ENCODE measurements at places on chromosomes 6 and 20.

DNA sequence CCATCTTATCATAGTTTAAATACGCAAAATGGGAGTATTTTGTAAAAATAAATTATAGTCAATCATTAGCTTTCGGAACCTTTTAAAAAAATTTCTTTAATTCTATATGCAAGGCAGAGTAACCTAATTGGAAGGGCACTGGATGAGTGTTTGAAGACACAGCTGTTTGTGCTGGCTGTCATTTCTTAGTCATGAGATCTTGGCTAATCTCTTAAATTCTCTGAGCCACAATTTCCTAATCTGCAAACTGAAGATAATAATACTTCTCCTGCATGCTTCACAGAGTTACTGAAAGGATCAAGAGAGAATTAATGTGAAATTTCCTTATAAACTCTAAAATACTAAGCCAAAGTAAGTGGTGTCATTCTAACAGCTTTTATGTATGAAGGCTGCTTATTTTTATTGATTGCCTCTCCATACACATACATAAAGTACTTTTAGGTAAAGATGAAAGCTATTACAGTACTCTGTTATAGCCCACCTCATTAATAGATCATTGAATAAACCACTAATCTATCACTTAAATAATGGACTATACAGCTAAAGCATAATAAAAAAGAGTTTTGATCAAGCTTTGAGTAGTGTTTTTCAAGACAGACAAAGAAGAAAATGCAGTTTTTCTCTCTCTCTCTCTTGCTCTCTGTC, 383.7 kb upstream of the IRAK1BP1 start:
- DNase-seq = no peak

- no peak for DNase-seq
These were observed 5.3 kb downstream of the DCBLD1 start for GRCh38 chr6:117487821-117488220.

GRCh38 chr6:41680182-41680965, 42.1 kb downstream of the MDFI start:
- DNase-seq = no peak

- no peak for DNase-seq
These were observed 82.6 kb upstream of the SPTLC3 start for GRCh38 chr20:12925863-12926793.

GRCh38 chr20:17887331-17888030, 81.1 kb downstream of the SNX5 start:
- no peak for DNase-seq

DNA sequence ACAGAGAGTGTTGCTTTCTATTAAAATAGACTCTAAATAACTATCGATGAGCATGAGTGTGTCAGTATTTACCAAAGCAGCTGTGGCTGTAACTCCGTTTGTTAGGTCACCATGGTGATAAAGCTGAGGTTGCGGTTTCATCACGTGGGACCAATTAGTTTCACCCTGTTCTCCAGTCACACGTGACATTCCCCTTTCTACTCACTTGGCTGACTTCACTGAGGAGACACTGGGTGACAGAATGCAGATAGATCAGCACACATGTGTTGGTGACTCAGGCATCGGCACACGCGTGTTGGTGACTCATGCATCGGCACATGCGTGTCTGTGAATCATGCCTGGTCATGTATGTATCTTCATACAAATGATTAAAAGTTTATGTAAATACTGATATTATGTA, 285.4 kb downstream of the THBS2 start:
- DNase-seq = no peak

DNA sequence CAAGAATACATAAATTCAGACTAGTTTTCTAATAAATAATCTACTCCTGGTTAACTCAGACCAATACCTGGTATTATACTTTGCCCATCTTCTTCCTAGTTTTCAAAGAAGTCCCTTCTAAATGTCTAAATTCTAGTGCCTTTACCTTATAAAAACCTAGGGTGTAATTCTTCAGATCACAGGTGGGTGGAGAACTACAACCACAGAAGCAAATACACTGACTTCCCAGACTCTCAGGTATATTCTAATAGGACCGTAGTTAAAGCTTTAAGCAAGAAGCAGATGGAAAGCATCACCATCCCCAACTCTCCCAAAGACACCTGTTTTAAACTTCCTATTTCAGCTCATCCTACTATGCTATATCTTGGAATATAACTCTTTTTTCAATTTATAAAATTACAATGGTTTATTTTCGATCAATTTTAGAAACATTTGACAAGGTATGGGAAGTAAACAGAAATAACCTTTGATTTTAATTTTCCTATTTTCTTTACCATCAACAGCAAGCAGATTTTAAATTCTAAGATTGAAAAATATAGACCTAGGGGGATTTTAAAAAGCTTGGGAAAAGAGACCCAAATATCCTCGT, 15.8 kb downstream of the MAN1A1 start:
- DNase-seq = no peak

DNA sequence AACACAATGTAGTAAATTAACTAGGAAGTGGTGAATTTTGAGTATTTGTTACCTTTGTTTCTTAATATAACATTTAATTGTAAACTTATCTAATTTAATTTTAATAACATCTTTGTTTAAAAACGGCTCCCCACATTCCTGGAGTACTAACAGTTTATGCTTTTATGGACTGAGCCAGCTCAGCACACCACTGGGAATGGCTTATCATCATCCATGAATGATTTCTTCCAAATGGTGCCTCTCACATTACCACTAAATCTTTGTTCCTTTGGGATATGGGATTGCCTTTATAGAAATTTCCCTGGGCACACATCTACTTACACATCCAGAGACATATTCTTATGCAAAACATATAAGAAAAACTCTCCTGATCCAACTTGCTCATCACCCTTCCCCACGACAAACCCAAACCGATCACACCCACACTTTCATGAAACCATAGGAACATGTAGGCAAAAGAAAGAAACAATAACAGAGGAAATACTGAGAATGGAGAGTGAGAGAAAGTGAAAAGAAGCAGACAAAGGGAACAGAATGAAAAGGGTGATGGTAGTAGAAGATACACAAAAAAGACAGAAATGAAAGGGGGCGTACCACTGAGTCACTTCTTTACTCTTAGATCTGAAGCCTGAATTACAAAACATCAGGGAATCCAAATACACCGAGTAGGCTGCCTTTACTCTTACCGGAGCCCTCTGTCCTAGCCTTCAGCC, 58.5 kb upstream of the KCNK16 start:
- DNase-seq = no peak

- no peak for DNase-seq
These were observed 954.7 kb upstream of the MAN1A1 start for GRCh38 chr6:120304223-120304622.

DNA sequence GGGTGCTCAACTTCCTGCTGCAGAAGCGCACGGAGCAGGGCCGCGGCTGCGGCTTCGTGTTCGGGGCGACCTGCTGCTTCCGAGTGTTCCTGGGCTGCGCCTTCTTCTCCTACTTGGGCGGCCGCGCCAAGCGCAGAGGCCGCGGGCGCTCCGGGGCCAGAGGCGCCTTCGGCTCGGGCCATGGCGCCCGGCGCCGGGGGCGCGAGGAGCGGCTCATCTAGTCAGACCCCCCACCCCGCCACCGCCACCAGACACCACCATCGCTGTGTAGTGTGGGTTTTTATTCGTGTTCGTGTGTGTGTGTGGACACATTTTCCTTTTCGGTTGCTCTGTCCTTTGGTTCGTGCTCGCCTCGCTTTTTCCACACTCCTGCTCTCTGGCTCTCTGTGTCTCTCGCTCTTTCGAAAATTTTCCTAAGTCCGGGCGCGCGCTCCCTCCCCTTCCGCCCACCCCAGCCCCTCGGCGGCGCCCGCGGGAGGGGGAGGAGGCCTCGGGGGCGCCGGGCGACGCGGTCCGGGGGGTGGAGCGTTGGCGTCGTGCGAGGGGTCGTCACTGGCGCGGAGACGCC, 38.1 kb downstream of the GNAS start:
- peak; percentile 75 for DNase-seq

DNA sequence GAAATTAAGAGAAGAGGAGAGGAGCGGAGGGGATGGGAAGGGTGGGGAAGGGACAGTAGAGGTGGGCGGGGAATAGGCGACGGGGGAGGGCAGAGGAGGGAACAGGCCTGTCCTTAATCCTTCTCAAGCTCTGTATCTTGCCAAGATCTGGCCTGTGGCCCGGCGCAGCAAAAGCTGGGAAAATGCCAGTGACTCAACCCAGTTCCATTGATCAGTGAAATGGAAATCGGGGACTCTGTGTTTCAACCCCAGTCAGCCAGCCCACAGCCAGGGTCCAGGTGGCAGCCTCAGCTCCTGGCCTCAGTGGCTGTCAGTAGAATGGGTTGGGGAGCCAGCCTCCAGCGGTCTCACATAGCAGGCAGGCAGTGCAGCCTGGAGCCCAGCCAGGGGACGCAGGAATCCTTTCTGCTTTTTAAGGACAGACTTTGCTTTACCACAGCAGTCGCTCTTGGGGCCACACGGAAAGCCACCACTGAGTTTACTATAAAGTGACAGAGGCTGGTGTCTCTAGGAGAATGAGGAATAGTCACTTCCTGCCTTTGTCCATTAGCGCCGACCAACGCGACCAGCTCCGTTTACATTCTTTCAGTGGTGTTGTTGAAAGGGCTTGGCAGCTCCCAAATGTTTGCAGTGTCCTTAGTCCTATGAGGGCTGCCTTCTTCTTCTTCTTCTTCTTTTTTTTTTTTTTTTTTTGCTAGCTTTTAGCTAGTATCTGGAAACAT, 128.0 kb downstream of the RIN2 start:
- DNase-seq = no peak

DNA sequence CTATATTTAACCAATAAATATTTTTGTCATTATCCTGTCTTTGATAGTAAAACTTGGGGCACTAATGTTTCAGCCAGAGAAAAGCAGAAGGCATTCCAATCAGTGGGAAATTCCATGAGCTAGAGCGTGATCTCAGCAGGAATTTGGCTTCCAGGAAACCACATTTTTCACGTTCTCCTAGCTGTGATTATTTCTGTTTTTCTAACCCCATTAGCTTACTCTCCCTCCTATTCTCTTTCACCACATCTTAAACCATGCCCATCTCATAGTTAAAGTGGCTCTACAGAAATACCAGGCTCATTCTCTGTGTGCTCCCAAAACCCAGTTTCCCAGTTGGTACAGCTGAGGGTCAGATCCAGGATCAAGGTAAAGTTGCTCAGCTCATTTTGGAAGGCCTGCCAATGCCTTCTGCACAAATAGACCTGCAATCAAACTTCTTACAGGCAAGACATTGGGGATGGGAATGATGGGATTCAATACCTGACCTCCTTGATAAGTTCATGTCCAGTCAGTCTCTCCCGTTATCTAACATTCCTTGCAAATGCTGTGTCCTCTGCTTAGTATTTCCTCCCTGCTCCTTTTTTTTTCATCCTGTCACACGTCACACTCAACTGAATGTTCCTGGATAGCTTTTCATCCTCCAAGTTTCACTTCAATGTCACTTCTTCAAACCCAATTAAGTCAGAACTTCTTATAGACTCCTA, 33.1 kb upstream of the TMEM30A start:
- no peak for DNase-seq

- DNase-seq = no peak
These were observed 12.6 kb upstream of the FRMD1 start for GRCh38 chr6:168091381-168092264.

GRCh38 chr20:44711237-44711636, 3.9 kb upstream of the CCN5 start:
- DNase-seq = no peak

DNA sequence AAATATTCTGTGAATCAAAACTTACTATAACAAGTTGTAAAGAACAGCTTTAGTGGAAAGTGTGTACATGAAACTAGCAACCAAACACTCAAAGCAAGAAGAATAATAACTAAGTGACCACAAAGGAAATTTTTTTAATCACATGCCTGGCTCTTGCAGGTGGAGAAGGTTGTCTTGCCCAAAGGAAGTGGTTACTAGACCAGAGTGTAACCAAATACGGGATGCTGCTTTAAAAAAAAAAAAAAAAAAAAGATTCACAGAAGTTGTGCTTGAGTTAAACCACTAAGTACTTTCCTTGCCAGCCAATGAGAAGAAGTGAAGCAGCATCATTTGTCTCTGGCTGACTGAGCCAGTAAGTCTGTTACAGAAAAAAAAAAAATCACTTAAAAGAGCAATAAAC, 19.1 kb upstream of the HLA-DQB1 start:
- DNase-seq = peak; percentile 64

DNA sequence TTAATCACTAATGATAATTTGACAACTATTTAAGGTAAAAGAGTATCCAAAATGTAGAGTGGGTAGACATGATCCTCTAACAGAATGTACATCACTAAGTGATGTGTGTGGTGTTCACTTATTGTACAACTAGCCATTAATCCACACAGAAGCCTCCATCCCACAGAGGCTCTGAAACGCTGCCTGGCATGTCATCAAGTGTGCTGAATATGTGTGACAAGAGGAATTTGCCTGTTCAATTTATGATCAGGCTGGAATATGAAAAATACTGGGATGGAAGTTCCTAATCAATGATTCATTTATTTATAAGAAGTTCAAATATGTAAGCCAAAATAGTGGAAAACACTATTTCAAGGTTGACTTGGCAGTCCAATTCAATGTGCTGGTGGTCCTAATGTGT, 72.4 kb downstream of the BACH2 start:
- DNase-seq = no peak

GRCh38 chr6:84428300-84428907, 201.0 kb upstream of the CEP162 start:
- DNase-seq = peak; percentile 25

GRCh38 chr6:39430871-39431523, 108.5 kb upstream of the KCNK16 start:
- DNase-seq = no peak

- no peak for DNase-seq
These were observed 72.3 kb downstream of the ECT2L start for GRCh38 chr6:138868181-138868580.

- no peak for DNase-seq
These were observed 370.6 kb downstream of the CD83 start for GRCh38 chr6:14488180-14488579.

DNA sequence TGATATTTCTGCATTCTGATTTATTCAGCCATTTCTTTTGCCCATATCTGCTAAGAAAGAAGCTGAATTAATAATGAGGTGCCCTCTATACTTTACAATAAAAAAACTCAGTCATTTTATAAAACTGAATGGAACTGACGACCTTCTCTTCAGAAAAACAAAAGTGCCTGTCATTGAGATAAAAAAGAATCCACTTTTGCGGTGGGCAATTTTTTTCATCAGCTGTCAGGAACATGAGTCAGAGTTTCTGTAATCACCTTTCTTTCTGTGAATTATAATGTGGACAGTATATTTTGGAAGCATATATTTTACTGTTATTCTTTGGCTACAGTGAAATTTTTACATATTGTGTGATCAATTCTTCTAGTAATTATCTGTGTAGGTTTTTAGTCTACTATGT, 33.4 kb downstream of the IL20RA start:
- DNase-seq = no peak

- DNase-seq = no peak
These were observed 36.4 kb downstream of the MYLK4 start for GRCh38 chr6:2714111-2714895.

Data from GM20000 (cell line).